ENCODE measurements at places on chromosomes 7 and 10.

- no peak for DNase-seq
Measured at GRCh38 chr10:100744136-100744986, 1.0 kb upstream of the PAX2 start.

DNA sequence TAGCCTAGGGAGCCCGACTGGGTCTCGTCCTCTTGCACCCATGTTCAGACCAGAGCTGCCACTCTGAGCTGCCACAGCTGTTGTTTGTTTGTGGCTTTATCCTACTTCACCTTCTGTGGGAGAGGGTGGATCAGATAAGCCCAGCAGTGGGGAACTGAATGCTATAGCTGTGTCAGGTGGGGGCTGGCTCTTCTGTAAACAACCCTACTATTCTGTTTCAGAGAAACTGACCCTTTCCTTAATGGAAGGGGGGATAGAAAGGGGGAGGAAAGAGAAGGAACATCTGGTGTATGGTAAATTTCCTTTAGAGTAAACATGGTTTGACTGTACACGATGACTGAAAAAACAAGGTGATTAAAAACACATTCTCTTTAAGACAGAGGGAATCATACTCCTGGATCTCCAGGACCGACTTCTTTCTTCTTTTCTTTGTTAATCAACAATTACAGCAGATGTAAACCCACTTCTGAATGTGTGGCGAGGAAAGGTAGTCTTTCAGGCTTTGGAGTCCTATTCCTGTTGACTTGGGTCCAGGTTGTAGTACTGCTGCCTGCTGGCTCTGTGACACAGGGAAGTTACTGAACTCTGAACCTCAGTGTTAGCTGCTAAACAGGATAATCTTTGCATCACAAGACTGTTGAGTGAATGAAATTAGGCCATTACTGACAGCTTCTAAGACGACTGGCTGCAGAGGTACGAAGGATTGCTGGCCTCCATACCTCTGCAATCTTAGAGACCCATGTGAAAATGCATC lies 6.0 kb downstream of the PRXL2A start:
- no peak for DNase-seq

DNA sequence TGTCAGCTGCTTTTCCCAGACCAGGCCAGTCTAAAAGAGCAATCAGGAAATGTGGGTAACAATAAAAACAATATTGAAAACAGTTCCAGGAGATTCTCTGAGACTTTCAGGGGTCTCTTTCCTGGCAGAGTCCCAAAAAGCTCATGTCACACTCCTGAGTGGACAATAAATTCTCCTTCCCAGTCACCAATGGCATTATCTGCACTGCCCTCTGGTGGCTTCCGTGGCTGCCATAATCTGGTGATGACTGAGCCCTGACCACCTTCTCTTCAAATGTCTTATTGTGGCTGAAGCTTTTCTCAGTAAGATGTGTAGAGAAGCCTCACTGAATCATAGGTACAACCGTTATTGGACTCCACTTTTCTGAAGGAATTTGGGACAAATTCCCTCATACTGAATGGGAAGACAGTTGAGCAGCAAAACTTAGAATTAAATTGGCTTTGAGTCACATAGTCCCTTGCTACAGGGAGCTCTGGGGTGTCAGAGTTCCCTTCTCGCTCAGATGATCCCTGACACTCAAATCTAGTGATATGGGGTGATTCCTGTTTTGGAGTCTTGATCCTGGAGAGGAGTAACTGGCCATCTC lies 24.4 kb upstream of the ASAH2 start:
- DNase-seq = no peak

- no peak for DNase-seq
Measured at GRCh38 chr7:123924941-123925340, at the start of gene SPAM1. TSS of gene SPAM1 (plus strand) at chr7:123925241. CDS start at chr7:123953571, 28,330 bp downstream.

DNA sequence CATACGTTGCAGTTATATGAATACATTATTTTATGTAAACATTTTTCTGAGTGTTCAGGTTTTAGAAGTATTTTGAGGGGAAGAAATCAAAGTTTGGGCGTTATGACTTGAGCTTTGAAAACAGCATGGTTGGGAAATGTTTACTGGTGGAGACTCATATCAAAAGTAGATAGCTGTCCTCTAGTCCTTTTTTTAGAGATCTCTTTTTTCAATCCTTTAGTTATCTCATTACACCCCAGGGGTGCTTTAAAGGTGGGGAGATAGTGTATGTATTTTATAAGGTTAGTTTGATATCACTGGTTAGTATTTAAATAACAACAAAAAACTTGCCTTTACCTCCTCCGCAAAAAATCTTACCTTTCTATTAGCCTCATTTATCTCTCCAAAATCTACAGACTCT lies 2.3 kb downstream of the DMTF1 start:
- no peak for DNase-seq

GRCh38 chr7:26193432-26194207 lies 6.9 kb downstream of the HNRNPA2B1 start:
- no peak for DNase-seq

Data from stimulated activated CD4-positive, alpha-beta T cell treated with anti-CD3 and anti-CD28 coated beads, Interleukin-1b, Interleukin-23, amount 100 ng/mL, for 1 hour (primary cell).